ENCODE measurements at places on chromosomes 7 and 10. TPM values are rescaled to one million over a fixed set of nuclear protein-coding genes. Genes with fewer than 3 reads are reported as not detected.

SFRP4 gene
- not detected for total RNA-seq

MRLN gene
- total RNA-seq: not detected

GRCh38 chr7:45698303-45699014, 124.3 kb downstream of the ADCY1 start:
- DNase-seq: no peak

TMEM273 gene
- not detected for total RNA-seq

CD36 gene
- 0.12 TPM for total RNA-seq

DNA sequence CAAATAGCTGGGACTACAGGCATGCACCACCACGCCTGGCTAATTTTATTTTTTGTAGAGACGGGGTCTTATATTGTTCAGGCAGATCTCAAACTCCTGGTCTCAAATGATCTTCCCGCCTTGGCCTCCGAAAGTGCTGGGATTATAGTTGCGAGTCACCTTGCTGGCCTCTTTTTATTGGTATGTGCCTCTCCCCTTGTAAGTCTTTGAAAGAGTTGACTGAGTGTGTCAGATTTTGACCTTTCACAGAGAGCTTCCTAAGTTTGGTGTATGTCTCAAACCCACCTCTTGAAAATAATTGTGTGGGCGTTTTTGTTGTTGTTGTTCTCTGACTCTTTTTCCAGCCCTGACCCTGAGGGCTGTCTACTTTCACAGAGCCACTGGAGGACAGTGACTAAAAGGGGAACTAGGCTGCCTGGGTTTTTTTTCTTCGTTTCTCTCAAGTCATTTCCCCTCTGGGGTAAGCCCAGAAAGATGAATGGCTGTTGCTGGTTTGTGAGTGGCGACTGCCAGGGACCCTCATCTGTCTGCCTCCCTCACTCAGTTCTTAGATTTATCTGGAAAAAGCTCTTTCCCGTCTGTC, 262.8 kb downstream of the ZEB1 start:
- peak; percentile 4 for DNase-seq

IQUB gene
- total RNA-seq: 0.16 TPM

SPDYE11 gene
- total RNA-seq: not detected

- DNase-seq: no peak
Measured at GRCh38 chr7:132956556-132956955, 125.3 kb downstream of the CHCHD3 start.

DNA sequence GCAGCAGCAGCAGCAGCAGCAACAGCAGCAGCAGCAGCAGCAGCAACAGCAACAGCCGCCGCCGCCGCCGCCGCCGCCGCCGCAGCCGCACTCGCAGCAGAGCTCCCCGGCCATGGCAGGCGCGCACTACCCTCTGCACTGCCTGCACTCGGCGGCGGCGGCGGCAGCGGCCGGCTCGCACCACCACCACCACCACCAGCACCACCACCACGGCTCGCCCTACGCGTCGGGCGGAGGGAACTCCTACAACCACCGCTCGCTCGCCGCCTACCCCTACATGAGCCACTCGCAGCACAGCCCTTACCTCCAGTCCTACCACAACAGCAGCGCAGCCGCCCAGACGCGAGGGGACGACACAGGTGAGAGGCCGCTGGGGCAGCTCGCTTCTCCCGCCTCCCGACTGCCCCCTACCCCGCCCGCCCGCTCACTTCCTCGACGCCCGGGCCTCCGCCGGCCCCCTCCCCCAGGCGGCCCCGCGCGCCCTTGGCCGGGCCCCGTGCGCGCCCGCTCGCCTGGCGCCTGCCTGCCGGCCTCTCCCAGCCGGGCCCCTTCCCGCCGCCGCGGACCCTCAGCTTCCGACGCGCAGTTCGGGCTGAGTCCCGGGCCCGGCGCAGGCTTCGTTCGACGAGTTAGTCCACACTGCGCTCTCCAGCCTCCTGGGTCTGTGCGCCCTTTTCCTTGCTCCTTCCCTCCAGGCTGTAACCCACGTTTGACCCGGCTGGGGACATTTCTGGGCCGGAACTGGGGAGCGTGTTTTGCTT, 882 bp downstream of the DLX6 start:
- DNase-seq: peak; percentile 14

- no peak for DNase-seq
Measured at GRCh38 chr10:130487566-130487965, 351.4 kb downstream of the GLRX3 start.

DNA sequence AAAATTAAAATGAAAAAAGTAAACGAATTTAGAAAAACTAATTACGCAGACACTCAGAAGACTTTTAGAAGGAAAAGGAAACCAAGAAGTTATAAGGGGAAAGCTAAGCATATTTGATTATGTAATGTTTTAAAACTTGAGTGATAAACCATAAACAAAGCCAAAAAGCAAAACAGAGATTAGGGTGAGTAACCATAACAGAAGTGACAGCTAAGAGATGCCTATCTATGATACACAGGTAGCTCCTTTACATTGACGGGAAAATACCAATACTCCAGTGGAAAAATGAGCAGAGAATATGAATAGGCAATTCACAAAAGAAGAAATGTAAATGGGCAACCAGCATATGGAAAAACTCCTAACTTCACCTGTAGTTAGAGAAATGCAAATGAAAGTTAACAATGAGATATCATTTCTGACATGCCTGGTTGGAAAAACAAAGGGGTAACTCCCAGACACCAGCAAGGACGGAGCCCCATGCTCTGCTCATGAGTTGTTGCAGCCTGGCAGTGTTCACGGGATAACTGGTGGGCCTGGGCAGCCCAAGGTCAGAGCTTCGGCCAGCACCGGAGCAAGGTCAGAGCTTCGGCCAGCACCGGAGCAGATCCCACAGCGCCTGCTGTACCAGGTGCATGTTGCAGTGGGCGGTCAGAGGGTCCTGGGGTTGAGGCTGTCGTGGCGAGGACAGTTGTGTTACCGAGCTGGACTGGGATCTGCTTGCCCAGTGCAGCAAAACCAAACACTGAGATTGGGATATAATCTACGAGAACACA, 58.9 kb downstream of the ALOX5 start:
- DNase-seq: no peak

MYH16 gene
- not detected for total RNA-seq

DNA sequence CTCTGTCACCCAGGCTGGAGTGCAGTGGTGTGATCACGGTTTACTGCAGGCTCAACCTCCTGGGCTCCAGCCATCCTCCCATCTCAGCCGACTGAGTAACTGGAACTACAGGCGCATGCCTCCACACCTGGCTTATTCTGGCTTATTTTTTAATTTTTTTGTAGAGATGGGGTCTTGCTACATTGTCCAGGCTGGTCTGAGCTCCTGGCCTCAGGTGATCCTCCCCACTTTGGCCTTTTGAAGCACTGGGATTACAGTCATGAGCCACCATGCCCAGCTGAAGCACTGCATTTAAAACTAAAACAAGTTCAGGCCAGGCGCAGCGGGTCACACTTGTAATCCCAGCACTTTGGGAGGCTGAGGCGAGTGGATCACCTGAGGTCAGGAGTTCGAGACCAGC, 8.0 kb downstream of the SH3PXD2A start:
- no peak for DNase-seq

DNA sequence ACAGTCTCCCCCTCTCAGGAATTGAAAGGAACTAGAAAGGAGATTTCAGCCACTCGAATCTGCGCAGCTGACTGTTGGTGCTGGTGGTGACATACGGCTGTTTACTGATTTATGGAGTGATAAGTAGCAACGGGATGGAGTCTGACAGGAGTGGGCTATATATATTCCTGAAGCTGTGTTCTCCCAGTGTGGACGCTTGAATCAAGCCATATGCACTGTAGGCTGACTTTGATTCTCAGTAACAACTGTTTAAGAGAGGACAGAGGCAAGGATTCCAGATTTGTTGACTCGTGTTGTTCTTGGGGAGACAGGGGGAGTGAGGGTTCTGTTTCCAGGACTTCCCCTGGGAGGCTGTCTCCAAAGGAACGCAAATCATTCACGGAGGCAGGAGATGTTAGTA, 260.1 kb upstream of the AUTS2 start:
- DNase-seq: no peak

DNA sequence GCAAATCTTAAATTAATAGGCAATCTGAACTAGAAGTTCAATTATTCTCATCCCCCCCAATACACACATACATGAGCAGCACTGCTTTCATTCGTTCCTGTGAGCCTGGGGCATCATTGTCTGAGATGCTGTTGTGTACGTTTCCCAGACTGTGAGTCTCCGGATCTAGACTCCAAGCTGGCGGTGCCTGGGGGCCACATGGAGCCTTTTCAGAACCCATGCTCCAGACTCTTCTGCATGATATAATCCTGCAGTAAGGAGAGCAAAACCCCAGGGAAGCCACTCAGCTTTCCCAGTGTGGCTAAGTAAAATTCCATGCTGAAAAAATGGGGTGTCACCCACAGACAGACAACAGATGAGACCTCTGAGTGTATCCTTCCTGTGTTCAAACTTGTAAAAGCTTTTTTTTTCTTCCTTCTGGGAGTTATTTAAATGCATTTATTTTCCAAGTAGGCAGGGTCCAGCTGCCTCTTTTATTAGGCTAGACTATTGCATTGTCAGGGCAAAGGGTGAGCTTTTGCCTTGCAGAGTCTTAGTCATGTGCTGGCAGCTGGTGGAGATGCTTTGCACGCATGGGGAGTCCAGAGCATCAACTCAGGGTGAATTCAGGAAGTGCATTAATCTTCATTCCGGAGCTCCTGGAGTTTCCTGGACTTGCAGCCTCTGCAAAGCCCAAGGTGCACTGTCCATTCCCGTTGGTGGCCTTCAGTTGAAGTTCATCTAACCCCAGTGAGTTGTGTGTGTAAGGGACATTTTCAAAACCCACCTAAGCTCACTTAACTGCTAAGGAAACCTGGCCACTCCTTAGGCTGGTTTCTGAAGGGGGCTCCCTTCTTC, 185.7 kb upstream of the ADO start:
- peak; percentile 52 for DNase-seq

- peak; percentile 99 for DNase-seq
Measured at GRCh38 chr7:16989811-16990413, 108.1 kb upstream of the AGR3 start.

DNA sequence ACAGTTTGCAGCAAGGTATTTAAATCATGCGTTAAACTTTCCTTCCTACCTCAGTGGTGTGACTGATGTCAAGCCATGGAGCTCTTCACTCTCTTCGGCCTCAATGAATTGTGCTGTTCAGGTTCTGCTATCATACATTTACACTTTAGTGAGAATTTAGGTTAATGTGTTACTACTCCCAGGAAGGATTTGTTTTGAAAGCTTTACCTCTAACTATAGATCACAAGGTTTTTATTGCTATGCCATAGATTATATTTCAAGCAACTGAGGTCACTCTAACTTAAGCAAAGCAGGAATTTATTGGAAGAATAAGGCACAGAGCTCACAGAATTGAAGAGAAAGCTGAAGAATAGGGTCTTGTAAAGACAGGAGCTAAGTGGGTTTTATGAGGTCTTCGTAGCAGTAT, 11.0 kb upstream of the ADD3 start:
- no peak for DNase-seq

DNA sequence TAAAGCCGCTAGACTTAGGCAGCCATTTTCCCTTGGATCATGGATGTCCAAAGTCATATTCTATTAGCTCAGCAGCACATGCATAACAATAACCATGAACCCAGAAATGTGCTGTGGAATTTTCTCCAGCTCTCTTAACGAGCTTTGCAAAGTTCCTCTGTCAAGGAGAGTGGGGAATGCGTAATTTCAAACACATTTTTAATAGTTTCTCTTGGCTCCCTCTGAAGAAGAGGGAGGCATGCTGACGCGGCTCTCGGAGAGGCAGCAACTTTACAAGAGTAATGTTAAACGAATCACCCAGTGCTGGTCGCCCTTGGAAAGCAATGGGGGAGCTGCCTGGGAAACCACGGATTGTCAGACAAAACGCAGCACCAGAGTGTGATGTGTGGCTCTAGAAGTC, 114.8 kb downstream of the RAB18 start:
- DNase-seq: no peak

DNA sequence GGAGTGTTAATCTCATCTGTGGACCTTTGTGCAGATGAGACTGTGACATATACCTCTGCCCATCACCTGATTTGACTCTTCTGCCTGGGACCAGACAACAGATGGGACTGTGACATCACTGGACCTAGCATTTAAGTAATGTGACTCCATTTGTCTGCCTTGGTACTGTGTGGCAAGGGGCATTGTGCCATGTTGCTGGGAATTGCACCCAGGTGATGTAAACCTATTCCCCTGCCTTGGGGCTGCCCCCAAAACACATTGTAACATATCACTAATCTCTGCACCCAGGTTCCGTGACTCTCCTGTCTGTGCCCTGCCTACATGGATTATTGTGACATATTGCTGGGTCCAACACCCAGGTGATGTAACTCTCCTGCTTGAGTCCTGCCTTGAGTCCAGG, 40.4 kb upstream of the ZNF680 start:
- DNase-seq: no peak

ITPRID1 gene
- not detected for total RNA-seq

Measured in MCF 10A (cell line).